ENCODE measurements at places on chromosomes 3 and 15.
A peak's percentile ranks its signal among the peaks of the same experiment; 100 is the strongest.

GRCh38 chr3:100457811-100458210 lies 34.6 kb upstream of the TMEM45A start:
- no peak for DNase-seq

GRCh38 chr3:31358473-31359070 lies 174.2 kb upstream of the STT3B start:
- DNase-seq, result no peak

- no peak for DNase-seq
Measured at GRCh38 chr3:194984622-194985021, 286.3 kb downstream of the XXYLT1 start.

- no peak for DNase-seq
Measured at GRCh38 chr3:30357897-30358296, 248.5 kb upstream of the TGFBR2 start.

DNA sequence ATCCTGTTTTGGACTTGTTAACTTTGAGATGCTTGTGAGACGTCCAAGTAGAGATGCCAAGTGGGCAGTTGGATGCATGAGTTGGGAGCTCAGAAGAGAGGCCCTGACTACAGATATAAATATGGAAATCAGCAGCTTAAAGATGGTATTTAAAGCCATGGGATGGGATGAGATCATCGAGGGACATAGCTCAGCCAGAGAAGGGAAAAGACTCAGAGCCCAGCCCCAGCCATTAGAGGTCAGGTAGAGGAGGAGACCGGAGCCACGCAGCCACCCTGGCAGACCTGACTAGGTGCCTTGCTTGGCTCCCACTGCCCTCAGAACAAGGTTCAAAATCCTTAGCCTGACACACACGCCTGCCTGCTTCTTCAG lies 31.1 kb downstream of the ATP2B2 start:
- DNase-seq, result no peak

DNA sequence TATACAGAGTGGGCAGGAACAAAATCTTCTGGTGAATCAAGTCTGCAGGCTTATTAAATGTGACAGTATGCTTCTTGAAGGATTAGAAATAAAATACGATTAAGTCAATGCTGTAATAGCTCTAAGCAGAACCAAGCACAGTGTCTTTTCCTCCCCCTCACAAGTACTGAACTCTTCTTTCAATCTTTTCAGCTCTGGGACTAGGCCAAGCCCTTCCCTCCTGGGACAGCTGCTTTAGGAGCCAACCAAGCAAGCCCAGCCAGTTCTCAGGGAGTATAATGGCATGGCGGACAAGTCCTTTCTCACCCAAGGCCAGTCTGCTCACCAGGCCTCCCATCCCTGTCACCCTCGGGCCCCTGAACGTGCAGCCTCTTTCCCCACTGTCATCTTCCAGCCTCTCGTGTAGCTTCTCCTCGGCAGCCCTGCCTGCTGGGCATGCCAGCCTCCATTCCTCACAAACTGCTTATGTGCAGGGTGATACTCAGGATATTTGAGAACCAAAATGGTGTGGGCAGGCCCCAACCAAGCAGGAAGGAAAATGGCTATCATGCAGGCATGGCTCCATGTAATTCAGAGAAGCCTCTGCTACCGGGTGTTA lies 8.4 kb upstream of the PPP1R2 start:
- DNase-seq, result no peak

- no peak for DNase-seq
Measured at GRCh38 chr3:31614162-31614921, 81.6 kb downstream of the STT3B start.

GRCh38 chr3:187747506-187747905 lies 2.2 kb upstream of the BCL6 start:
- DNase-seq, result no peak

DNA sequence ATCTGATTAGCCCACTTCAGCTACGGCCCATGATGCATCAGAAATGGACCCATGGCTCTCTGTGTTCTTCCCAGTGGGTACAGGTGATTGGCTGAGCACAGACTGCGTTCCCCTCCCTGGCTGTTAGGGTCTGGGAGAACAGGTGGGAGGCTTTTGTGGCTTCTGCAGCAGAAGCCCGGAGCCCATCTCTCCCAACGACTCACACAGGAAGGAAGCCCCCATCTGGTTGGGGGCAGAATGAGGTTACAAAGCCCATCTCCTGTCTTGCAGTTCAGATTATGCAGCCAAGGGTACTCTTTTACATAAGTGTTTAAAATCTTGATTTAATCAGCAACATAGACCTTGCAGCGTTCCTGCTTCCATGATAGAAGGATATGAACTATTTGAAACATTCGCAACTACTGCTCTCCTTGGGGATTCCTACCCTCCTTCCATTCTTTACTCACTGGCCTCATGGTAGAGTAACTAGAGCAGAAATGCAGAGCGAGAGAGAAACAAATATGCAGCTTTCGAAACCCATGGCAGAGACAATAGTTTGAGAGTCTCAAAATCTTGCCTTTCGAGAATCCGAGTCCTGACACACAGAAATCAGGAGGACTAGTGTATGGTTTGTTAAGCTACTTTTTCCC lies 291.3 kb downstream of the TLE3 start:
- DNase-seq, result peak; percentile 12

DNA sequence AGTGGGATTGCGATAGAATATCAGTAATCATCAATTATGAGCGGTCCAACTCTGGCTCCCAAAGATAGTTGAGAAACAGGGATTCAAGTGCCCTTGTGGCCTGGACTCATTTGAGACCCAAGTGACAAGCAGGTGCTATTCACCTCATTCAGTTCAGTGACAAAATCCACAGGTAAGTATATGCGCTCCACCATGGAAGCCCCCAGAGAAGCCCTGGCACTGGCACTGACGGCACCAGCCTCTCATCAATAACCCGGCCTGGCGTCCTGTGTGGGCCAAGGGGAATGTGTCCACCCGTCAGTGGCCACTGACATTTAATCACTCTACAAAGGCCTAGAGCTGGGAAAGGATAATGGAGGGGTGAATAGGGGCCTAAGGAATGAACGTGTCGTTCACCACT lies 117.2 kb downstream of the ADCY5 start:
- no peak for DNase-seq

DNA sequence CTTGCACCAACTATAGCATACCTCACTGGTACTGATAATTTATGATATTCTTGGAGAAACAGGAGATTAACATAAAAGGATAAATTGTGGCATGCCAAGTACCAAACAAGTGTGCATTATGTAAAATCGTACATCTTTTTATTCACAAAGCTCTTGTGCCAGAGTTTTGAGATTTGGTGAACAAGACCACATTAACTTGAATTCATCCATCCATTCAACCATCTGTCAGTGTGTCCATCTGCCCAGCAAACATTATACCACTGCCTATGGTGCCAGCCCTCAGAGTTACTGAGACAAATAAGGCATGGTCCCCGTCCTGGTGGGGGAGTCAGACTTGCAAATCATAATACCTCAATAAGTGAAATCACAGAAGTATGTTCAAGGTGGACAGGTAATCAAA lies 17.0 kb upstream of the NEO1 start:
- no peak for DNase-seq

DNA sequence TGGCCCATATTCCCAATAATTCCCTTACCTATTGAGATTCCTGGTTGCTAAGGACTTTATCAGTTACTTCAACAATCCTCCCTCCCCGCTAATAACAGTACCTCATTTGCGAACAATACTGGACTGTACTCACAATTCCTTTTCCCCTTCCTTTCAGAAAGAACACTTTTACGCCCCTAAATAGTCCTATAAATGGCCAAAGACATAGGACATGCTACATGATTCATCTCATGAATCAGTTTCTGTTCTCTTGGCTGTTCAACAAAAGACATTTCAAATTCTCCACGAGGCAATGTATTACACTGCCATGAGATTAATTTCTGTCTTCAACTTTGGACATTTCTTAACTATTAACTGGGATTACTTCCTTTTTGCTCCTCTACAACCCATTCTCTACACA lies 264.4 kb downstream of the TIGIT start:
- no peak for DNase-seq

- no peak for DNase-seq
Measured at GRCh38 chr3:183329543-183329942, 76.5 kb downstream of the B3GNT5 start.

- peak; percentile 9 for DNase-seq
Measured at GRCh38 chr3:140953028-140953960, 11.7 kb downstream of the SLC25A36 start.

DNA sequence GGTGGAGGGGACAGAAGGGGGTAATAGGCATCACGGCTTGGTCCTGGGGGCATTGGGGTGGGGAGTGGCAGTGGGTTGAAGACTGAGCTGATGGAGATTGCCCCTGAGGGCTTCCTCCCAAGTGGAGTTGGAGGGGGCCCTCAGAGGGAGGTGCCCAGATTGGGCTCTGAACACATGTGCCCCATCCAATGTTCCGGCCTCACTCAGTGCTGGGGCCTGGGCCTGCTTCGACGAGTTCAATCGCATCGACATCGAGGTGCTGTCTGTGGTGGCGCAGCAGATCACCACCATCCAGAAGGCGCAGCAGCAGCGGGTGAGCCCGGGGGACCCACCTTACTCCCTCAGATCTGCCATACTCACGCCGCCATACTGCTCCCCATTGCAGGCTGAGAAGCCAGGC lies 45.3 kb downstream of the DNAH1 start:
- no peak for DNase-seq

- DNase-seq, result no peak
Measured at GRCh38 chr15:69018951-69019350, 4.5 kb downstream of the NOX5 start.

DNA sequence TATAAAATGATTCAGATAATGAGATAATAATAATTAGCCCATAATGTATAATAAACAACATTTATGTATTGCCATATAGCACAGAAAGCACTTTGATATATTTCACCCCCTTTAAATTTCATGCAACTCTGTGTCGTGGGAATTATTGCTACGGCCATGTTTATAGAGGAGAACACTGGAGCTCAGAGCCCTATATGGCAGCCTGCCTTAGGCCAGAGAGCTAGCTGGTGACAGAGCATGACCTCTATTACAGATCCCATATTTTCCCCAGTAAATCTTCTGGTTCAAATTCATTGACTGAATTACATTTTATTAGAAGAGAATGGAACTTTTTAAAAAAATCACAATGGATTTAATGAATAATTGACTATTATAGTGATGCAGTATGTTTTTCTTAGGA lies 25.0 kb downstream of the USP13 start:
- DNase-seq, result no peak

DNA sequence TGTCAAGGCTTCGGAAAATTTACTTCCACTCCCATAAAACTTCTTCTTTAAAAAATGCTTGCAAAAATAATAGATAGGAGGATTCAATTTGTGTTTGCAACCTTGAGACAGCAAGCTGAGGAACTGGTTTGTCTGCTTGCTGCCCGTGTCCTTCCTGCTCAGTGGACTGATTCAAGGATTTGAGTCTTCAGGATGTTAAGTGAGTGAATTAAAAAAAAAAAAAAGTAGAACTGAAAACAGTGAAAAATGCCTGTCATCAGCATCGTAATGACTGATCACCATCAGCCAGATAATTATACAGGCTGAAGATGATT lies 453.7 kb downstream of the FGF12 start:
- DNase-seq, result no peak

DNA sequence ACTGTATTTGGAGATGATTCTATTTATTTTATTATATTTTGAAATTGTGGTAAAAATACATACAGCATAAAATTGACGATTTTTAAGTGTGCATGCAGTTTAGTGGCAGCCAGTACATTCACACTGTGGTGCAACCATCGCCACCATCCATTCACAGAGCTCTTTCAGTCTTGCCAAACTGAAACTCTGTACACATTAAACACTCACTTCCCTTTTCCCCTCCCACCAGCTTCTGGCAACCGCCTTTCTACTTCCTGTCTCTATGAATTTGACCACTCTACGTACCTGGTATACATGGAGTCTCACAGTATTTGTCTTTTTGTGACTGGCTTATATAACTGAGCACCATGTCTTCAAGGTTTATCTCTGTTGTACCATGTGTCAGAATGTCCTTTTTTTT lies 303.3 kb upstream of the ATP10A start:
- no peak for DNase-seq

DNA sequence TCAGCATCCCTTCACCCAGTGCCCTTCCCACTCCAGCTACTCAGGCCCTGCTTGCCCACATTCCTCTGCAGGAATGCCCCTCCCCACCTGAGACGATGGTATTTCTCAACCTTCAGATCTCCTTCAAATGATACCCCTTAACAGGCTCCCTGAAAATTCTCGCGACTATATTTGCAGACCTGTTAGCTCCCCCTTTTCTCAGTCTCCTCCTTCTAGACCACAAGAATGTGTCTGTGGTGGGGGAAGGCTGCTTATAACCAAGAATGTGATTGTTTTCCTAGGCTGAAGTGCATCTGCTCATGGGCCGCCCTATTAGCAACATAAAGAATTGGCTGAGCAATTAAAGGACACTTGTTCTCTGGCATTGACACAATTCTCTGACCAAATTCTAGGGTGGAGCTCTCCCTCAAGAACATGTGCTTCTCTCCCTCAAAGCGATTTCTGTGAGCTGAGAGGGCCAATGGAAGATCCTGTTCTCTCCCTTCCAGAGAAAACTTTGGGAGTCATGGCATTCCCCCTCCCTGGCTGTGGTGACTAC lies 19.1 kb upstream of the LIMD1 start:
- DNase-seq, result no peak

- no peak for DNase-seq
Measured at GRCh38 chr15:77107531-77108355, 36.8 kb upstream of the TSPAN3 start.

DNA sequence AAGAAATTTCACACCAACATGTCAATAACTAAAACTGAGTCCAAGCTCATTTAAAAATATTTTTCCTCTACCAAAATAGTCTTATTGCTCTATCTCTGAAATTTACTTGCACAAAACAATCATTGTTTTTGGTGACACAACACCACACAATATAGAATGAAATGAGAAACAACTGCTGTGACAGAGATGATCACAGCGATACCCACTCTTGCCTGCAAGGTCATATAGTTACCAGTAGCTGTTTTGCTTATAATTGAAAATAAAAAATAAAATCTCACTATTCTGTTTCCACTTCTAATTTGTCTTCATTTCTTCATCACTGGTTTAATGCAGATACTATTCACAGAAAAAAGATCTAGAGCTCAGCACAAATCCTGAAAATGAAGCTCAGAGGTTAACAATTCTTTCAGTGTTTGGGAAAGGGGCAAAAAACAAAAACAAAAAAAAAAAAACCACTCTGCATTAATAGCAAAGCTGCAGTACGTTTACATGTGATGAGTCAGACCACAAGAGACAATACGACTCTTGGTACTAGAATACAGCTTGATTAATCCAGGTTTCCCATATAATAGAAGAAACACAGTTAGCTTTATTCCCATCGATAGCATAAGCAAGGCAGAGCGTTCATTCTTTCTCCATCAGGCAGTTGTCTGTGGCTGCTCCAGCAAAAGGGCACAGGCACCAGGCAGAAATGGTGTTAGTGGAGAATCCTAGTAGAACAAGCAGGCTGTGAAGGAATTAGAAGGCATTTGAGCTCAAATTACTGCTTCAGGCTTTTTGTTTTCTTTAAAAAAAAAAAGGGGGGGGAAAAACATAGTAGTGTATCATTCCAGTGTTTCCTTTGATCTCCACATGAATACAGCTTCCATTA lies 773 bp downstream of the ANKRD28 start:
- DNase-seq, result no peak

GRCh38 chr15:61921093-61921492 lies 139.2 kb downstream of the VPS13C start:
- DNase-seq, result no peak

Measured in GDM1 (cell line).